ENCODE measurements at places on chromosomes 16 and 17.

DNA sequence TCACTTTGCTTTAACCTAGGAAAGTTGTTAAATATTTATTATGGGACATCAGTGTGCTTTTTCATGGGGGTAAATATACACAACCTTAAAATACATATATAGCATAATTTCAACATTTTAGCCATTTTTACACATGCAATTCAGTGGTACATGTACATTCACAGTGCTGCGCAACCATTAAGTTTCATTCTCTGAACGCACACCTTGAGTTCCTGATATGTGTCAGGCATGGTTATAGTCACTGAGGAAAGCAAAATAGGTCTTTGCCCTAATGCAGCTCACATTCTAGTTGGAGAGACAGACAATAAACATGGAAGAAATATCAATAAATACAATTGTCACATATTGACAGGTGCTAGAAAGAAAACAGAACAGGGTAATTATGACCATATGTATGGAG lies 12.8 kb upstream of the CNEP1R1 start:
- DNase-seq: no peak

DNA sequence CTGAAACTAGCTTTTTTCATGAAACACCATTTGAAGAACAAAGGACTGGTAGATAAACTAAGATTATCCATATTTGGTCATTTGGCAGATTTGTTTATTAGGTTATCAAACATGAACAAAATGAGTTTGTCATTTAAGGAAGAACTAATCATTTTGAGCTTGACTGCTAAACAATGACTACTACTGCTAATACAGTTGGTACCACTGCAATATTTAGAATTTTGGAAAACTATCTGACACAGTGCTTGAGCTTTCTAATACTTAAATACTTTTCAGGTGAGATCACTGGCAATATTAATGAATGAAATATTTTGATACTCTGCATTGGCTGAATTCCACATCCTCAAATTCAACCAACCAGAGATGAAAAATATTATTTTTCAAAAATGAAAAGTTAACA lies 47.2 kb downstream of the MED13 start:
- no peak for DNase-seq

- no peak for DNase-seq
Measured at GRCh38 chr17:68399638-68400403, 57.5 kb downstream of the WIPI1 start.

DNA sequence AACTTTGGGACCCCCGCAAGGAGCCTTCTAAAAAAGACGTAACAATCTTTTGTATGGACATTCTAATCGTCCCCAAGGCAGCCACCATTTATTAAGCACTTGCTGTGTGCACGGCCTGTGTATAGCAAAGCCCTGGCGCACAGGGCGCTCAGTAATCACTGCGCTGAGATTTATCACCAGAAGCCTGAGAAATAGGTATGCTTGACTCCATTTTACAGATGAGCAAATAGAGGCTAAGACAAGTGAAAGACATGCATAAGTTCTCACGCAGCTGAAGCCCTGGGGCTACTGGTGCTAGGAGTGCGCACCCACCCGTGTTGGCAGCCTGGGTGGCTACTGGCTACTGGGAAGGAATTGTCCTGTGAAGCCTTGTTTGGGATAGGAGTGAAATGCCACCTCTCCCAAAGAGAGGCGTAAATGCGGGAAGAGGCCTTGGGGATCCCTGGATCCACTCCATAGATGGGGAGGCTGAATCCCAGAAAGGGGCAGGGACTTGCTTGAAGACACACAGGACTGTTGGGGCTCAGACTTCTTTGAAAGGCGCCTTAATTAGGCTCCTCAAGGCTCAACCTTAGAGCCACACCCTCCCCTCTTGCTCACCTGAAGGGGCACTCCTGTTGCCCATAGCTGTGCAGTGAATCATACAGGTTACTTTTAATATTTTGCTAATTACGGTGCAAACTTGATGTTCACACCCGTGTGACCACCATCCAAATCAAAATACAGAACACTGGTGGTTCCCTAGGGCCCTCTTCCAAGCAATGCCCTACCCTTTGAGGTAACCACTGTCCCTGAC lies 634 bp upstream of the NATD1 start:
- no peak for DNase-seq

GRCh38 chr16:55203570-55203969 lies 120.4 kb upstream of the IRX6 start:
- DNase-seq: no peak

DNA sequence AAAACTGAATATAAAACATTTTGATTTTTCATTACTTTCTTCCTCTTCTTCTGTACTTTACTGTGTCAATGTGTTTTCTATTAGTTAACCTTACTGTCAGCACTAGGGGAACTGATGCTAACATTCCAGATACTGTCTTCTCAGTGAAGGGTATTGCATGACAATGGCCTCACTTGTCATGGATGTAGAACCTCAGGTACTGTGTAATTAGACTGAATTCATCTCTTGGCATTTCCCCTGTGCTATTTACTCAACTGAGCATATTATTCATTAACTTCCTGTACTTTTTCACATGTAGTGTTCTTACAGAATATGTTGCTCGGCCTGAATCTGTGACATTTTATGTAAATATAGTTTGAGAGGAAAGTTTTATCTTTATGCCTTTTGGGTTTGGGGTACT lies 237.0 kb downstream of the CA10 start:
- DNase-seq: no peak

- DNase-seq: no peak
Measured at GRCh38 chr16:17331071-17331607, 139.6 kb downstream of the XYLT1 start.

DNA sequence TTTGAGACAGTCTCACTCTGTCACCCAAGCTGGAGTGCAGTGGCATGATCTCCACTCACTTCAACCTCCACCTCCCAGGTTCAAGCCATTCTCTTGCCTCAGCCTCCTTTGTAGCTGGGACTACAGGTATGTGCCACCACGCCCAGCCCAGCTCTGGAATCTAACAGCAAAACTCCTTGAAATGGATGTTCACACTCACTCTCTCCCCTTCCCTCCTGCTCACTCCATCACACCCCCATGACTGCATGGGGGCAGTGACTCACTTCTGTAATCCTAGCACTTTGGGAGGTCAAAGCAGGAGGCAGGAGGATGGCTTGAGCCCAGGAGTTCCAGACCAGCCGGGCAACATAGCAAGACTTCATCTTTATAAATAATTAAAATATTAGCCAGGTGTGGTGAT lies 11.1 kb upstream of the TFAP4 start:
- no peak for DNase-seq

DNA sequence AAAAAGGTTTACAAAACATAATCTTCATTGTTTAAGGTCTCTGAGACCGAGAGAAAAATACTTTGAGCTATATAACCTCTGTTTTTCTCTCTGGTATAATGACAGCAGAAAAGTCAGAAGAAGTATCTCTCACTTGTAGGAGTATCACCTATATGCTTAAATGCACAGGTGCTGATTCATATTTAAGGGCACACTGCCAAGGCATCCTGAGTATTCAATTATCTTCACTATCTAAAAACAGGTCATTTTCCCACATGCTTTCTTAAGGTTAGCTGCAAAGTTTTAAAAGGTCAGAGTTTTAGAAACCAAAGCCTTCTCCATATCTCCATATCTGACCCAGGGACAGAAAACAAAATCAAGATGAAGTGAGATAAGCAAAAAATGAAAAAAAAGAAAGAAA lies 99.3 kb upstream of the C17orf78 start:
- no peak for DNase-seq

DNA sequence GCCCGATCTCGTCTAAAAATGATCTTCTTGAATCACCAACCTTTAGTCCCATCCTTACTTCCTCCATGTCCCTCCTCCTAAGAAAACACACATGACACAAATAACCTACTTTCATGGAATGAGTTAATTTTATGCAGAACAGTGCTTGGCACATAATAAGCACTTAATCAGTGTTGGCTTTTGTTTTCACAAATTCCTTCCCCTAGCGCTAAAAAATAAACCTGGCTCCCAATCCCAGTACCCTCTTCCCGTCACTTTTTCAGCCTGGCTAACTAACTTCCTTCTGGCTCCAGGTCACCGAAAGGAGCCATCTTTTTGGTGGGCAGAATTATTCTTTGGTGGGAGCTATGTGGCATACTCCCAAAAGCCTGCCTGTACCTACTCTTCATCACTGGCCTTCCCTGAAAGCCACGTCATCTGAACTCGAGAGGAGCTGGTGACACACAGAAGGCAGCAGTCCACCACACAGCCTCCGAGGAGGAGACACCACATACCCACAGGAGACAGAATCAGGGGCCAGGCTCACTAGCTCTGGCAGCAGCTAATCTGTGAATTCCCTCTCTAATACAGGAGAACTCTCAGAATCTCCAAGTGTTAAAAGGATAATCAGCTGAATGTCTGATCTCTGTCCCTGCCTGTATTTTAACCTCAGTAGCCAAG lies 114.5 kb downstream of the SMG6 start:
- no peak for DNase-seq

DNA sequence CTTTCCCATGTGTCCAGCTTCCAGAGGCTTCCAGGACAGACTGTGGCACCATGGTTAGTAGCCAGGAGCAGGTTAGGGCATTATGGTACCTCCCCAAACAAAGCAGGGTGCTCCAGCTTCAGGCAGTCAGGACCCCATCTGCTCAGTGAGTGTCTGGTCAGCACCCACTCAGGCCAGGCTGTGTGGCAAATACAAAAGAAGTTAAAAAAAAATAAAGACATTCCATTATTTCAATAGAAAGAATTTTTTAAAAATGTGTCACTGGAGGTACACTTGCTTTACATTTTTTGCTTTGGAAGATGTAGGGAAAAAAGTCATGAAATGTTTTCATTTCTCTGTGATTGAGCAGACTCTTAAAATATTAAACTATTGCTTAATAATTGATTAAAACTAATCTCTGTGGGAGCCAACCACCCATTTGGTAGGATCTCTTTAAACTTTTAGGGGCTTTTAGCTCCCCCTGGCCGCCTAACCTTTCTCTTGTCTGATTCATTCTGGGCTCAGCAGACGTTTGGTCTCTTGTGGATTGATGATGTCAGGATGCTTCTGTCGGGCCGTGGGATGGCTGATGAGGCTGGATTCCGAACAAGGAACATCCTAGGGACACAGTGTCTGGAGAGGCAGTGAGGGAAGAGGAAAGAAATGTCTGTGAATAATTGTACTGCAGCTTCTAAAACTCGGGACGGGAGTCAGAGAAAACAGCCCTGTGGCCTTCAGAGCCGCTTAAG lies 28.4 kb upstream of the NPTX1 start:
- DNase-seq: no peak

GRCh38 chr16:4648917-4649316 lies 24.3 kb downstream of the MGRN1 start:
- no peak for DNase-seq

GRCh38 chr16:11306381-11306780 lies 25.3 kb upstream of the PRM1 start:
- no peak for DNase-seq

- DNase-seq: no peak
Measured at GRCh38 chr17:8921147-8921546, 44.4 kb downstream of the PIK3R5 start.

DNA sequence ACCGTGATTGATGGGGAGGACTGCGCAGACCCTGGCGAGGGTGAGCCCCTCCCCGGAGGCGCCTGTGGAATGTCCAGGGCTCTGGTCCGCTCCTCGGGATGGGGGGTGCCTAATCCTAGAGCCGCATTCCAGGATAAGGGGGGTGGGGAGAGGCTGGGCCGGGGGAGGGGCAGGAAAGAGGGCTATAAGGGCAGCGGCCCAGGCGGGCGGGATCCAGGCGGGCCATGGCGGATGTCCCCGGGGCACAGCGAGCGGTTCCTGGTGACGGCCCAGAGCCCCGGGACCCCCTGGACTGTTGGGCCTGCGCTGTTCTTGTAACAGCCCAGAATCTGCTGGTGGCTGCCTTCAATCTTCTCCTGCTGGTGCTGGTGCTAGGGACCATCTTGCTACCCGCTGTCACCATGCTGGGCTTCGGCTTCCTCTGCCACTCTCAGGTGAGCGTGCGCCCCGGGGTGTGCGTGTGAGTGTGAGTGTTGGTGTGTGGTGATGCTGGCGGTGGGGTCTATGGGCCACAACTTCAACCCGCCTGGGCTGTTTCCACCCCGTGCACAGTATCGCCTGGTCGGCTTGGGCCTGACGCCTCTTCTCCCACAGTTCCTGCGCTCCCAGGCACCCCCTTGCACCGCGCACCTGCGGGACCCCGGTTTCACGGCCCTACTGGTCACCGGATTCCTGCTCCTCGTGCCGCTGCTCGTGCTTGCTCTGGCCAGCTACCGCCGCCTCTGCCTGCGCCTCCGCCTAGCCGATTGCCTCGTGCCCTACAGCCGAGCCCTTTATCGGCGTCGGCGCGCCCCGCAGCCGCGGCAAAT lies at the start of gene TMEM88:
TSS of gene TMEM88 (plus strand) at position 216 of the 809 bp plus-strand sequence. CDS start at position 225, 9 bp downstream.
- DNase-seq: no peak

GRCh38 chr17:36894925-36895324 lies 42.4 kb upstream of the LHX1 start:
- DNase-seq: no peak

GRCh38 chr16:11316331-11317015 lies 28.8 kb upstream of the RMI2 start:
- no peak for DNase-seq

- DNase-seq: no peak
Measured at GRCh38 chr16:86070484-86070883, 171.5 kb downstream of the IRF8 start.

DNA sequence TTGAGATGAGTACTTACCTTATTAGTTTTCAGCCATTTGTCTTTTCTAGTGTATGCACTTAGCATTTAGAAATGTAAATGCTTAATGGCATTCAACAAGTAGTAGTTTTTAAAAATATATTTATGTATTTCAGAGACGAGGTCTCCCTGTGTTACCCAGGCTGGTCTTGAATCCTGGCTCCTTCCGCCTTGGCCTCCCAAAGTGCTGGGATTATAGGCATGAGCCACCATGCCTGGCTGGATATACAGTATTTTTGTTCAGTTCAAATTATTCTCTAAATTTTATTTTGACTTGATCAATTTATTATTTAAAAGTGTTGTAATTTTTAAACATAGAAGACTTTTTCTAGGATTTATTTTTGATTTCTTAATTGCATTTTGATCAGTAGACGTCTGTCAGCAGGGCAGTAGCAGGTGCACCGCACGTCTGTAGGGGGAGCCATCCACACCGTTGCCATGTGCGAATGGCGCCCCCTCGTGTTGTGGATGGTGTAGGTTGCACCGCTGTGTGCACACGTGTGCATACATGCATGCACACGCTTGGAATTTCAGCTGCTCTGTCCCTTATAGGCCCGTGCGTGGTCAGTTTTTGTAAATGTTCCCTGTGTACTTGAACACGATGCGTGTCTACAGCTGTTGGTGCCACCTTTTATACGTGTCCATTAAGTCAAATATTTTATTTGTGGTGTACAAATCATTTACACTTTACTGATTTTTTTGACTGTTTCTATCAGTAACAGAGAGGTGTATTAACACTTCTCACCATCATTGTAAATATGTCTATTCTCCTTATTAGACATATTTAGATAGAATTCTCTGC lies 30.6 kb downstream of the RPTOR start:
- DNase-seq: peak; percentile 35

DNA sequence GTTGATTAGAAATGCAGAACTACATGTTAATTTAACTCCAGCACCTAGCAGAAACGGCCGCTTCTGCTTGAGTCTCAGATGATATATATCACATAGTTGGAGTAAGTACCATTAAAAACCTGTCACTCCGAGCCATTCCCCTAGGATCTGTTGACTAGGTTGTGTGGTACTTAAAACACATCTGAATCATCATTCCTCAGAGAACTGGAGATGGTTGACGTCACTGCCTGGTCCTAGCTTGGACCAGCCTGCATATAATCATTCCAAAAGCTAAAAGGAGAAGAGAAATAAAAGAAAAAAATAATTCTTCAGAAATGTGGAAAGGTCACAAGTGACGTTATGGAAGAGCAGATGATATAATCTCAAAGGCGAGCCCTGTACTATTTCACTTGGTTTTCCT lies 31.3 kb upstream of the RASL10B start:
- DNase-seq: no peak

GRCh38 chr16:64590513-64590912 lies 531.4 kb downstream of the CDH11 start:
- DNase-seq: no peak

Data from iPS DF 19.7 (cell line).